NCI-H2107 (cell line): ENCODE measurements at places on chromosomes 2 and 18.

DNA sequence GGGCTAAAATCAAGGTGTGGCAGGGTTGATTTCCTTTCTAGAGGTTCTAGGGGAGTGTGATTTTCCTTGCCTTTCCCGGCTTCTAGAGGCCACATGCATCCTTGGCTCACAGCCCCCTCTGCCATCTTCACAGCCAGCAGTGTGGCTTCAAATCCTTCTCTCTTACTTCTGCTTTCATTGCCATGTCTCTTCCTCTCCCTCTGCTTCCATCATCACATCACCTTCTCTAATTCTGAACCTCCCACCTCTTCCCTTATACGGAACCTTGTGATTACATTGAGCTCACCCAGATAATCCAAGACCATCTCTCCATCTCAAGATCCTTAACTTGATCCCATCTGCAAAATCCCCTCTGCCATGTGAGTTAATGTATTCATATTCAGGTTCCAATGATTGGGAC lies 56.2 kb upstream of the RMDN2 start:
- DNase-seq: no peak

DNA sequence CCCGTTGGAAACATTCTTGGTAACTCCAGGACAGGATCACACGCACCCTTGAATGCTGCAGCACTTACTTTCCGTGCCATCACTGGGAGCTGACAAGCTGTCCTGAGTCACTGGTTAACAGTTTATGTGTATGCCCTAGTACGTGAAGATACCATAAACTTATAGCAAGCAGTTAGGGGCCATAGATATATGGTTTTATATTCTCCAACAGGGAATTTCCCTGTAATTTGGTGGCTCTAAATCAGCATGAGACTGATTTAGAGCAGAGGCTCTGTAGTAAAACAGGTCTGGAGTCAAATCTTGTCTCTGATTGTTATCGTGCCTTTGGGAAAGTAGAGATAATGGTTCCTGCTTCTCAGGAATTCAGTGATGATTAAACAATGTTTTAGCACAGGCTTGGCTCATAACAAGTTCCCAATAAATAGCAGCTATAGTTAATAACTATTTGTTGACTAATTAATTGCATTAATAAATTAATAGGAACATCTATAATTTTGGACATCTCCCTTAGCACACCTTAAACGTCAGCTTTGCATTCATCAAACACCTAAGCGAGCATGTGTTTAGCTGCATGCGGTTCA lies 215.2 kb downstream of the VAPA start:
- no peak for DNase-seq

DNA sequence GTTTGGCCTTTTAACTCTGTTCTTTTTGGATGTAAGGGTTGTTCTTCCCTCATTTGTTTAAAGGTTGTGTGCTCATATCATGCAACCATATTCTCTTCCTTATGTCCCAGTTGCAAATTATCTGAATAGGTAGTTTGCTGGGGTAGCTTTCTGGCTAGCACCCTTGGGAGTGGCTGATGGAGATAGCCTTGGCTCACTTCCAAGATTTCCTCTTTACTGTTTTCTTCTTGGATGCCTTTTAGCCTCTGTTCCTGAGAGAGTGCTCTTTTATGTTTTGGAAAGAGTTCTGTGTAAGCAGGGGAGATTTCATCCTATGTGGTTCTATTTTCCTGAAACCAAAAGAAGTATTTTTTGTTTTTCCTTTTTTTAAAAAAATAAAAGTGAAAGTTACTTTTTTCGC lies 25.4 kb downstream of the USP14 start:
- DNase-seq: no peak

- DNase-seq: no peak
These were observed 1.2 kb upstream of the ZCCHC2 start for GRCh38 chr18:62521593-62521992.
